ENCODE measurements at places on chromosomes 2 and 18.

DNA sequence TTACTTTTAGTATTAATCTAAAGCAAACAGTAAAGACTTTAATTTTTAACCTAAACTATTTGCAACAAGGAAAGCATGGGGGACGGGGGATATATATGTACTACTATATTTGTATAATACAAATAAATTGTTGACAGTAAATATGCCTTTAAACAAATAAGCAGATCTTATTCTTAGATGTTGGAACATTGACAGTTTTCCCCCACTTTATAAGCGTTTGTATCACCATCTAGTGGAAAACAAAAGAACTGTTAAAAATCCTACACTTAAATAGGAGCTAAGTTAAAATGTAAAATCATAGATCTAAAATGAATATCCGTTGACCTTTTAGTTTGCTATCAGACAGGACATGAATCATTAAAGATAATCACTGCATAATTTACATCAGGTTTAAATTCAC lies 50.0 kb downstream of the RBBP8 start:
- no peak for DNase-seq

DNA sequence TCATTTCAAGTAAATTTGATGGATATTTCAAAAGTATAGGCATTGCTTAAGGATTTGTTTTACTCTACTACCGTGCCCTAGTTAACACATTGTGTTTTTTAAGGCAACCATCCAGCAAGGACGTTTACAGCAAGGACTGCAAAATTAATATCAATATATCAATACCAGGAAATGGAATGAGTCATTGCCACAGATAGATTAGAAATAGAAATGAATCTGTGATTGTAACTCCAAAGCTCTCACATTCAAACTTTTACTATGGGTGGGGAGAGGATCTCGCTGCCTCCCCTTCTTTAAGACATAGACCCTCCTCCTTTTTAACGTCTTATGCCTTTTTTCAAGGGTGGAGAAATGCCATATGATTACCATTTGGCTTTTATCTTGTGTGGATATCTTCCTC lies 3.8 kb downstream of the CD28 start:
- no peak for DNase-seq

DNA sequence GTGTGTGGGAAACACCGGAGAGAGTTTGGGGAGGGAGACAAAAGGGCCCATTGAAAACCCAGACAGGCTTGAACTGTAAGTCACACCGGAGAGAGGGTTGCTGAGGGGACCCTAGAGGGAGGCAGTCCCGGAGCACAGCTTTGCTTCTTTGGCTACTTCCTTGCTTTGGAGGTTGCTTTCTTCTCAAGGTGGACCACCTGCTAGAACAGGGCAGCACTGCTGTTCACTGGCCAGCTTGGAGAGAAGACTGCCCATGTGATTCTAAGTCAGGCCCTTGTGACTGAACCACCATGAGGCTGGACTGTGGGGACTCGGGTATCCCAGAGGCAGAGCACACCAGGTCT lies 4.4 kb downstream of the ACTG2 start:
- DNase-seq: no peak

- no peak for DNase-seq
Measured at GRCh38 chr18:57443702-57444101, 8.5 kb downstream of the ONECUT2 start.

- no peak for DNase-seq
Measured at GRCh38 chr2:59339121-59339836, 1098.2 kb upstream of the FANCL start.

DNA sequence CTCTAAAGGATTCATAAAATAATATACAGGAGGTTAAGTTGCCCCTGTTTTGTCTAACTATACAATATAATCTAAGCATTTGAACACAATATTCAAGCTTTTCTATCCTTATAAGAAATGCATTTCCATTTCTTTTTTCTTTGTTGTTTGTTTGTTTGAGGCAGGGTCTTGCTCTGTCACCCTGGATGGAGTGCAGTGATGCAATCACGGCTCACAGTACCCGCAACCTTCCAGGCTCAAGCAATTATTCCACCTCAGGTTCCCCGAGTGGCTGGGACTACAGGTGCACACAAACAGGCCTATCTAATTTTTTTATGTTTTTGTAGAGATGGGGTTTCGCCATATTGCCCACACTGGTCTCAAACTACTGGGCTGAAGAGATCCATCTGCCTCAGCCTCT lies 307.8 kb downstream of the ZNF804A start:
- no peak for DNase-seq

DNA sequence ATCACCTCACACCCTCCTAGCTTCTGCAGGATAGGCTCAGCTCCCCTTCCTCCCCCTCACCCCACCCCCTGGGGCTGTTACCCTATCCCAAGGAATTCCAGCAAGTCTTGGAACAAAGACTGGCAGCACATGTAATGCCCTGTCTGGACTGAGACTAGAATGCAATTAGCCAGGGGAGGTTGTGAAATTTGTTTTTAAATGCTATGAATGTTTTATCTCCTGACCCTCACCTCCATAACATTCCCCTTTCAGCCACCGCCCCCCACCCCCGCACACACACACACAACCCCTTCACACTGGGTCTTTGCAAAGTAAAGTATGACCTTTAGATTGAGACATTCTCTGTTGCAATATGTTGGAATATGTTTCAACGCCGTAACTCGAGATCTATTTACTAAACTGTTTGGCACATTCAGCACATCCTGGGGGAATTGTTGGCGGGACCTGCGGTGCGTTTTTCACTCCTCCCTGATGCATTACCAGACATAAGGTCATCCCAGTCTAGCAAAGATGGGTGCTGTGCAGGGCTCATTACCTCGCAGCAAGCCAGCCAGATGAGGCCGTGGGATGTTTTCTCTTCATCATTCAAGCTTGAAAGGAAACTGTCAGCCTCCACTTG lies 290.7 kb upstream of the SLC14A2 start:
- DNase-seq: no peak
